ENCODE measurements at places on chromosomes 2 and 18.

- DNase-seq, result no peak
Measured at GRCh38 chr2:5041501-5041900, 650.7 kb upstream of the SOX11 start.

- DNase-seq, result no peak
Measured at GRCh38 chr2:149513461-149513860, 74.1 kb downstream of the MMADHC start.

DNA sequence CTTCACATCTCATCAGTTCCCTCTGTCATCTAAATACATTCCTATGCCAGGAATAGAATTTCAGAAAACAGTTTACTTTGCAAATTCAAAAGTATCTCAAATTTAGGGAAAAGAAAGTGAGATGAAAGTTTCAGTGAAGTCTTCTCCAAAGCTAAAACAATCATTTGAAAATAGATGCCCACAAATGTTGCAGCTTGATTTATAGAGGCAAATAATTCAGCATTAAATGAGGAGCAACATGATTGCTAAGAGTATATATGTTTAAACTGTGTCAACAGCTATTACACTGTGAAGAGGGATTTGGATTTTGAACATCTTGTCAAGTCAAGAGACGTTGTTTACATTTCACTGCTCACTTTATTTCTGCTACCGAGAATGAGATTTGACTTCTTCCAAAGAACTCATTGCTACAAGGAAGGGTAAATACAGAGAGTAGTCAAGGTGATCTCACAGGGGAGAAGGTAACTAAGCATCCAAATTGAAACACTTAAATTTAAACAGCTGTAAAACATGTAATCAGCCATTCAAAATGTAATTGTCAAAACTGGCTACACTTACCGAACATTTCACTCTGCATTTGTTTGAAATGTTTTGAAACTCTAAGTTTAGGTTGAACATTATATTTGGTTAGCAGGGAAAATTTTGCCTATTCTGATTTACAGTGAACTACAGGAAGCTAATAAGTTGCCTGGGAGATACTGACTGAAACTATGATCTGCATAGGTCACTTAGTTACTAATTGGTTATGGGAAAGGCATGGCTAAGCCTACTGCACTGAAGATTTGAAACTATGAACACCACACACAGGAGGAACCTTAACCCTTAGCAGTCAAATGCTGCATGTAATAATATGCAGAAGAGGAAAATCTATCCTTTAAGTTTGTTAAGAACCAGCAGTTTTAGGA lies 33.2 kb upstream of the GALNT3 start:
- DNase-seq, result no peak

GRCh38 chr2:239119346-239120126 lies 271.7 kb downstream of the TWIST2 start:
- DNase-seq, result no peak

- no peak for DNase-seq
Measured at GRCh38 chr2:230327418-230328154, 593 bp downstream of the SP140L start.

- DNase-seq, result no peak
Measured at GRCh38 chr2:54946220-54946805, 103.9 kb downstream of the RTN4 start.

DNA sequence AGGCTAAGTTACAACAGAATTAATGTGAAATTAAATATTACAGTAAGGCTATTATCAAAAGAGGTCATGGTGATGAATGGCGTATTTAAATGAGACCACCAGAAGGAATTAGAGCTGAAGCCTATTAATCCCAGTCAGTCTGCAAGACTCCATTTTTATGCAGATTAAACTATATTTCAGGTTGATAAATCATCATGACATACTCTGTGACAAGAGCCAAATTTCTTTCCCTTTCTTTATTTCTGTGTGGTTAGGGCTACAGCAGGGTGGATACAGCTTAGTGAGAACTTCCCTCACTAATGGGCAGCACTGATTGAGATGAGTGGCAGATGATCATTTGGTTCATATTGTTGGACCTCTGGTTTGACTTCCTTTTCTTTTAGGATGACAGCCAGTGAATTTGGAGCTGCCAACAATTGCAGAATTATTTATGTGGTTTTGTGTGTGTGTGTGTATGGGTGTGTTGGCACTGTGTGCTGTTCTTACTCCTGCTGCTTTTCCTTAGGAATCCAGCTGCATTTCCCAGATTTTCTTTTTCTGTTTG lies 481.3 kb downstream of the PIK3C3 start:
- DNase-seq, result no peak

DNA sequence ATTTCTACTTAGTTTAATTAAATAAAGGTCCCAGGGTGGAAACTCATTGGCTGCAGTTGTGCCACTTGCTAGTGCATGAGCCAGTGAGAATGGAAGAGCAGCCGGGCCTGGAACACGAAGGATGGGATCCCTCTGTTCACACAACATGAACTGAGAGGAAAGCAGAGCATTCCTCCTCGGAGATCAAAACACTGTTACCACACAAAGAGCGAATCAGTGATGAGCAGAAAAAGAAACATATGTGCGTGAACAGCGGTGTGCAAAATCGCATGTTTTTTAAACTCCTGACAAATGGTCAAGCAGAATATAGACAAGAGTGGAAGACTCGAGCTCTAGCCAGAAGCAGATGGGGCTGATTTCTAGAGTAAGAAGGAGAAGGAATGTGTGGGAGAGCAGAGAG lies 28.4 kb upstream of the ANKRD44 start:
- no peak for DNase-seq
